Uterine smooth muscle cell (primary cell): ENCODE measurements at places on chromosomes 7 and 10. TPM values are rescaled to one million over a fixed set of nuclear protein-coding genes. Genes with fewer than 3 reads are reported as not detected.

Gene SYT15B
- under 0.01 TPM in 1 of 2 replicates, not detected in the other for total RNA-seq

Gene SGPL1
- total RNA-seq = 28.0 and 40.0 TPM in 2 replicates

Gene C10orf67
- 0.11 and 0.12 TPM in 2 replicates for total RNA-seq

Gene ZNF503
- total RNA-seq = 5.8 and 6.6 TPM in 2 replicates

Gene PHYHIPL
- not detected in 2 replicates for total RNA-seq

Gene RTKN2
- 4.6 and 6.3 TPM in 2 replicates for total RNA-seq

Gene PRSS37
- total RNA-seq = not detected in 2 replicates

Gene PSD
- 3.9 and 8.0 TPM in 2 replicates for total RNA-seq

Gene SFMBT2
- total RNA-seq = 3.5 and 4.1 TPM in 2 replicates

Gene ATOH7
- total RNA-seq = not detected in 2 replicates

Gene VAX1
- not detected in 2 replicates for total RNA-seq

Gene TMEM60
- 23.4 and 24.0 TPM in 2 replicates for total RNA-seq

Gene GHRHR
- not detected in 2 replicates for total RNA-seq

Gene POM121
- total RNA-seq = 5.9 and 6.0 TPM in 2 replicates

Gene NEBL
- total RNA-seq = 0.12 and 0.22 TPM in 2 replicates

Gene OR9A2
- total RNA-seq = not detected in 2 replicates

Gene SEMA4G
- total RNA-seq = 0.33 and 1.00 TPM in 2 replicates

Gene THSD7A
- total RNA-seq = 0.44 and 0.50 TPM in 2 replicates

Gene PNLIP
- not detected in 2 replicates for total RNA-seq

Gene TRIM50
- not detected in 2 replicates for total RNA-seq

Gene PKD1L1
- total RNA-seq = under 0.01 TPM in 2 replicates

Gene NPTX2
- total RNA-seq = 0.12 and 0.44 TPM in 2 replicates

Gene OR2A42
- under 0.01 TPM in 1 of 2 replicates, not detected in the other for total RNA-seq

Gene TET1
- total RNA-seq = 2.0 and 2.5 TPM in 2 replicates

Gene IMMP2L
- total RNA-seq = 16.0 and 22.6 TPM in 2 replicates

Gene GIMAP5
- total RNA-seq = under 0.01 TPM in 1 of 2 replicates, not detected in the other

Gene GARIN1A
- 0.33 and 0.87 TPM in 2 replicates for total RNA-seq

Gene HOXA3
- under 0.01 and 1.2 TPM in 2 replicates for total RNA-seq
